Activated T-cell treated with anti-CD3 and anti-CD28 coated beads for 24 hours (primary cell): ENCODE measurements at places on chromosomes 6 and 20.

DNA sequence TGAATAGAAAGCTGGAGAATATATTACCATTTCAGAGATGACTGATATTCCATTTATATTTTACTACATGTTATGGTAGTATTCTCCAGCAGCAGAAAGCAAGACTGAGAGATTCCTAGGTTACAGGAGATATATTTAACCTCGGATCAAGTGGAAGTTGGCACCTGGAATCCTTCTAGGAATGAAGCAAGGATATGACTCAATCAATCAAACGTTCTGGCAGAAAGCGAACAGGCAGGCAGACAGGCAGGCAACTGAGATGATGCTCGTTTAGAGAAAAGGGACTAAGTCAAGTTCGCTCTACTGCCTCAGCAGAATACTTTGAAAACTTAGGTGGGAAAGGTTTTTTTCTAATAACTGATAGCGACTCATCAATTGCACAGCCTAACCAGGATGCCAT, 46.2 kb downstream of the PAK5 start:
- no peak for DNase-seq

GRCh38 chr6:15628499-15629131, 34.2 kb downstream of the DTNBP1 start:
- peak; percentile 54 for DNase-seq

DNA sequence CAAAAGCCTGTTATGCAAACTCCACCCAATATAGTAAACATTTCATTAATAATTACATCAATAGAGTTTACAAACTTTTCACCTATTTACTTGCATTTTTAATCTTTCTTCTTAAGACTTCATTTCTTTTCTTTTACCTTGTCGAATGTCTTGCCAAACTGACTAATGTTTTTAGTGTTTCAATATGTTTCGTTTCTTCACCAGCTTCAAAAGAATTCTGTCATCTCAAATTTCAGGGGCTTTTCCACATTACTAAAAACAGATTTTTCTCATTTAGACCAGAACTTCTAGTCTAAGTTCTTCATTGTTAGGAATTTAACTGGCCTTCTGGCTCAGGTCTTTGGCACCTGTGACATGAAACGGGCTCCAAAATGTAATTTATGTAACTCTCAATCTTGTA, 196.5 kb downstream of the ARHGAP18 start:
- DNase-seq = no peak

DNA sequence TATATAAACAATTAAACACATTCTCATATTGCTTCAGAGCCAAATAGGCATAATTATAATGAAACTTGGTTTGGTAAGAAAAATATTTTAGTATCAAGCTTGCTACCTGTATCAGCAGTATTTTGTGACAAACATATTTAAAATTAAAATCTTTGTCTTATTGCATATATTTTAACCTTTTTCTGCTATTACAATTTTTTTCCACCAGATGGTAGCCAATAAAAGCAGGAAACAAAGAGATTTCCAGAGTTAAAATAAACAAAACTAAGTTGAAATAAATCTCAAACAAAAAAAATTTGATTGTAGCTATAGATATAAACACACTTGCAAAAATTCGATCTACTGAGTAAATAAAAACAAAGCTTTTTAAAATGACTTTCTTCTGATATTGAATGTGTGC, 491.3 kb upstream of the GJE1 start:
- DNase-seq = no peak

DNA sequence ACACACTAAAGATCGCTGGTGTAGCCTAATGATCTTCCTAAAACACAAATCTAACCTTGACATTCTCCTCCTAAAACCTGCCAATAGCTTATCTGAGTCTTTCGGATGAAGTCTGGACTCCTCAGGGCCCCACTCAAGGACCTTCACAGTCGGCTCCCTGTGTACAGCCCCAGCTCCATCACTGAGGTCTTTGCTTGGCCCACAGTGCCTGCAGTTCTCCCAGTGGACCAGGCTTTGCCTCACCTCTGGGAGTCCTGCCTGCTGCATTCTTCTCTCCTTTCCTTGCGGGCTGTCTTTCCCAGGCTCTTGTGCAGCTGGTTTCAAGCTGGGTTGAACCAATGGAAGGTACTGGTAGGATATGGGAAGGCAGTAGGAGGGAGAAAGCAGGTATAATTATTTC, 122.6 kb upstream of the FERMT1 start:
- no peak for DNase-seq

DNA sequence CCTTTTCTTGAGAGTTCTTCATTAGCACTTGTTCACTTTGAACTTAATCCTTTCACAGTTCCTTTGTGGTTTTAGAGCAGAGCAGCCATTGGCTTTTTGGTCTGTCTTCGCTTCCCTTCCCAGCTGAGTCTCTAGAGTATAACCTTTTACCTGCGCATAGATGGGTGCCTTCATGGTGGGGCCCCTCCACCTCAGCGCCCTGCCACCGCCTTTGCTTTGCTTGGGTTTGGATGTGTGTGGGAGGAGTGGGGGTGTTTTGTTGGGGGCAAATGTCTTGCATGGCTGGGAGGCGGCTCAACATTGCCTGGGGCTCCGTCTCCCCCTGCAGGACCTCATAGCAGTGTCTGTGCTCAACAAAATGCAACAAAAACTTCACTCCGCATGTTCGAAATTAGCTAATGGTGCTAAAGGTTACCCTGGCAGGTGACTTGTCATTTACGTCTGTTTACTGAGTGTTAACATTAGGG, 11.9 kb downstream of the PYGB start:
- DNase-seq = no peak

DNA sequence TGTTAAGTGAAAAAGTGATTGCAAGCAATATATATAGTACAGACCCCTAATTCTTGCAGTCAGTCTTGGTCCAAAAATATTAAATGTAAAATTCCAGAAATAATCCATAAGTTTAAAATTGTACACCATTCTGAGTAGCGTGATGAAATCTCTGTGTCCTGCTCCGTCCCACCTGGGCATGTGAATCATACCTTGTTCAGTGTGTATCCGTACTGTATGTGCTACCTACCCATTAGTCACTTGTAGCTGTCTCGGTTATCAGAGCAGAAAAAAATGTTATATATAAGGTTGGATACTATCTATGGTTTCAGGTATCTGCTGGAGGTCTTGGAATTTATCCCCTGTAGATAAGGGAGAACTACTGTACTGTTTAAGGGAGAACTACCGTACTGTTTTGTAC, 16.3 kb downstream of the IRAK1BP1 start:
- no peak for DNase-seq

GRCh38 chr6:147285087-147285855, 81.1 kb downstream of the STXBP5 start:
- DNase-seq = no peak

GRCh38 chr6:105433723-105434122, 30.8 kb upstream of the PREP start:
- no peak for DNase-seq

DNA sequence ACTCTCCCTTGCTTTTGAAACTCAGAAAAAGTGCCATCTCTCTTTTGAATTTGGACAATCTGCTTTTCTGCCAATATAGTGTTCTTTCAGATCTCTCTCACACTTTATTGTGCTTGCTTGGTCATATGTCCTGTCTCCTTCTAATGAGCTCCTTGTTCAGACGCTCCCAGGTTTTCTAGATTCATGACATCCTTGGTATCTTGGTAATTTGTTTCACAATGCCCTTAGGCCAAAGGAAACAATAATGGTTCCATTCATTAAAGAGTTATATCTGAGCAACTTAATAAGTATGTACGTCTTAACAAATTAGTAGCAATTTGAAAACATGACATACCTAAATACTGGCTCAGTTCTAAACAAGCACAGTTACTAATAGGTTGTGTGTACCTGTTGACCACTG, 293.4 kb upstream of the SPTLC3 start:
- DNase-seq = no peak

DNA sequence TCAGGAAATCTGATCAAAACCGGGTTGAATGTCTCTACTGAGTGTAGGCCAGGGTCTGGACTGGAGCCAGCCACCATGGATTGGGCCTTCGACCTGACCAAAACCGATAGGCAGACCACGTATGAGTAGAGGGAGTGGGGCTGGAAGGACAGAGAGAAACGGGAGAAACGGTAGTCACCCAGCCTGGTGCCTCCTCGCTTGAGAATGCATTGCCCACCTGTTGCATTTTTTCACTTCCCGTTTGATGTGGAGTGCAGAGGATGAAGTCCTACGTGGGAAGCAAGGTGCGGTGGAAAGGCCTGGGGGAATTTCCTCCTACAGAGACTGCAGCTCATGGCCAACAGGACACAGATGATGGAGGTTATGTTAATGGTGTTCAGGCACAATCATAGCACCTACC, 53.9 kb upstream of the ECI2 start:
- no peak for DNase-seq

GRCh38 chr6:52183131-52183713, 3.0 kb upstream of the IL17A start:
- no peak for DNase-seq

DNA sequence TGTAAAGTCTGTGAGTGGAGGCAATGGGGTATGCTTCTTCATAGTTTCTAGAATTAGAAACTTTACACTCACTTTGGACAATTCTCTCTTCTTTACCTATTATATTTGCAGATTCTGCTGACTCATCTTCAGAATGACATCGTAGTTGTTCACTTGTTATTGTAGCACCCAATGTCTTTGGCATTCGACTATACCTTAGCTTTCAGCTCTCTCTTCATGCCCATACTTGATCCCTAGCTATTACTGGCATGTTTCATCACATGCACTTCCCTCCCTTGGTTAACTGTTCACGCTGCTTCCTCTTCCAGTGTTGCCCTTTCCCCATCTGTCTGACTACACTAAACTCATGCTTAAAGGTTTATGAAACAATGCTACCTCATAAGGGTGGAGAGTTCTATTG, 298.1 kb upstream of the TCF21 start:
- DNase-seq = no peak

GRCh38 chr20:33062105-33062824, 8.6 kb downstream of the BPIFB3 start:
- no peak for DNase-seq

DNA sequence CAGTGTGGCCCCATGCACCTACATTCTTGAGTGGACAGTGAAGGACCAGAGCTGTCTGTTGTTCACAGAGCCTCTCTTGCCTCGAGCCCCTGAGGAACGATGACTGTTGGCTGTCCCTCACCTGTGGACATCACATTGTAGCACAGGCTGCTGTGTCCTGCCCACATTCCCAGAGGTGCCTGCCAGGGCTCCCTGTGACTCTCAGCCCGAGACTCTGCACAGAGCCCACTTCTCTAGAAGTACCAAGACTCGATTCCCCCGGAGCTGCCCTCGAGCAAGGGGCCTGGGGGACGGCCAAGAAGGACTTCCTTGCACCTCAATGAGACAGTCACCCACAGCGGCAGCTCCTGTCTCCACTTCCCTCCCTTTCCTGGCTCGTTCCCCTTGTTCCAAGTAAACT, 28.6 kb upstream of the DLGAP4 start:
- DNase-seq = no peak

DNA sequence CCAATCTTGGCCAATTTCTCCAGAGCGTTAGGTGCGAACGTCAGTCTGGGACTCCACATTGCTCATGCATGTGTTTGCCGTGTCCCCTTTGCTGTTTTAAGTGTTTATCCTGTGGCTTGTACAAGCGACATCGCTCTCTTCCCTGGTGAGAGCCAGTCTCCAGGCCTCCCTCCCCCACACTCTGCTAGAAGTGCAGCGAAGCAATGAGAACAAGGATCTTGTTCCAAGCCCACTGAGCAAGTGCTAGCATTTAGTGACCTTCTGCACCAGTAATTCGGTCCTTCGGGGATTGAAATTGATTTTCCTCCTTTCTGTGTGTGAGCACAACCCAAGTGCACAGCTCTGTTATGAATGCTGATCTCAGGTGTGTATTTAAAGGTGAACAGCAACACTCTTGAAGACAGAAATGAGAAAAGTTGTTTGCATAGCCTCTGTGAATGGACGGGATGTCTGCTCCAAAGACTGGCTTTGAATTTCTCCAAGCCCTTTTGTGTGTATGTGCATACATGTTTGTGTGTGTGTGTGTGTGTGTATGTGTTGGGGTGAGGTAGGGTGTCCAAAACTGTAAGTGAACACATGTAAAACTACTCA, 29.0 kb downstream of the CD83 start:
- no peak for DNase-seq

GRCh38 chr6:81939766-81940165, 187.3 kb upstream of the TENT5A start:
- no peak for DNase-seq

- DNase-seq = no peak
These were observed 612.3 kb upstream of the BTBD3 start for GRCh38 chr20:11305406-11305805.

GRCh38 chr6:122180132-122180531, 219.3 kb upstream of the HSF2 start:
- DNase-seq = no peak

GRCh38 chr20:44843876-44844275, 33.5 kb upstream of the RIMS4 start:
- DNase-seq = no peak
